ENCODE measurements at places on chromosomes 16 and 17. TPM values are rescaled to one million over a fixed set of nuclear protein-coding genes. Genes with fewer than 3 reads are reported as not detected.

GRCh38 chr16:50316102-50316847 is 49.9 kb downstream of the ADCY7 start:
- H3K4me1 ChIP-seq = peaks cover 3% of the 10 kb centered on the region
- H3K27me3 ChIP-seq = no peaks in the 10 kb centered on the region
- no peak for DNase-seq
- H3K36me3 ChIP-seq = peaks cover 7% of the 10 kb centered on the region
- no peak overlapping the region for H3K27ac ChIP-seq
- no peak overlapping the region for H3K4me3 ChIP-seq

- H3K27me3 ChIP-seq = no peaks in the 10 kb centered on the region
- H3K27ac ChIP-seq = peak overlapping the region; percentile 29
- H3K4me1 ChIP-seq = peaks cover 3% of the 10 kb centered on the region
- DNase-seq = no peak
- peaks cover 16% of the 10 kb centered on the region for H3K36me3 ChIP-seq
- H3K4me3 ChIP-seq = no peak overlapping the region
These were observed 44.7 kb downstream of the COG7 start for GRCh38 chr16:23408242-23408822.

DNA sequence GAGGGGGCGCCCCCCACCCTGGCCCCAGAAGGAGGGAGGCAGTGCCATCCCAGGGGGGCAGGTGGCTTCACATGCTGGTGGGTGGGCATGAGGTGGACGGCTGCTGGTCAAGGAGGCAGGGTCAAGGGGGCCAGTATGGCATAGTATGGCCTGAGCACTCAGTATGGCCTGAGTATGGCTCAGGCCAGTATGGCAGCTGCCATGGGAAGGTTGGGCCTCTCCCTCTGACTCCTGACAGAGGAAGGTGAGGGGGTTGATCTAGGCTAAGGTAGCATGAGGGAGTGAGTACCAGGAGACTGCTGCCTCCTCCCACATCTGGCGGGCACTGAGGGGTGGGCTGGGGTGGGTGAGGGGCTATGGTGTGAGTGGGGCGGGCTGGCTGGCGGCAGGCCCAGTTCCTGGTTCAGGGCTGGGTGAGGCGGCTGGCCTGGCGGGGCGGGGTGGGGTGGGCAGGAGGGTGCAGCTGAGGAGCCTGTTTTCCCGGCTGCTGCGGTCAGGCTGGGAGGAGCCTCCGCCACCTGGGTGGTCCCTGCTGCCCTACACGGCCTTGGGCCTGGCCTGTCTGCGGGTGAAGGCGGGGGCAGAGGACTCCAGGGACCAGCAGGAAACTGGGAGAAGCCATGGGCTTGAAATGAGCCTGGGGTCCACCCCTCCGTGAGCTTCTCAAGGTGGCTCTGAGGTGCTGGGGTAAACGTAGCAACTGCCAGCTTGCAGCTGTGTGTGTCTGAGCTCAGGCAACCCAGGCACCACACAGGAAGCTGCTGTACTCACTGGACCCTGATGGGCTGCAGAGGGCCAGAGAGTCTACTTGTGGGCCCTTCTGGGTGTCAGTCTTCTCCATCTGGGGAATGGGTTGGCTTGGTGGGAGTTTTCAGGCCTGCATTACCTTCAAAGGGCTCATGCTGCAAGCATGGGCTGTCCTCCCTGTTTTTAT is 57.0 kb downstream of the RAI1 start:
- DNase-seq = peak; percentile 83
- no peaks in the 10 kb centered on the region for H3K36me3 ChIP-seq
- no peaks in the 10 kb centered on the region for H3K27me3 ChIP-seq
- no peak overlapping the region for H3K4me3 ChIP-seq
- H3K27ac ChIP-seq = peak overlapping the region; percentile 59
- H3K4me1 ChIP-seq = peaks cover 29% of the 10 kb centered on the region

GRCh38 chr17:35191001-35191695 is 3.0 kb downstream of the SLC35G3 start:
- DNase-seq = no peak
- H3K4me1 ChIP-seq = no peaks in the 10 kb centered on the region
- H3K4me3 ChIP-seq = no peak overlapping the region
- no peak overlapping the region for H3K27ac ChIP-seq

DNA sequence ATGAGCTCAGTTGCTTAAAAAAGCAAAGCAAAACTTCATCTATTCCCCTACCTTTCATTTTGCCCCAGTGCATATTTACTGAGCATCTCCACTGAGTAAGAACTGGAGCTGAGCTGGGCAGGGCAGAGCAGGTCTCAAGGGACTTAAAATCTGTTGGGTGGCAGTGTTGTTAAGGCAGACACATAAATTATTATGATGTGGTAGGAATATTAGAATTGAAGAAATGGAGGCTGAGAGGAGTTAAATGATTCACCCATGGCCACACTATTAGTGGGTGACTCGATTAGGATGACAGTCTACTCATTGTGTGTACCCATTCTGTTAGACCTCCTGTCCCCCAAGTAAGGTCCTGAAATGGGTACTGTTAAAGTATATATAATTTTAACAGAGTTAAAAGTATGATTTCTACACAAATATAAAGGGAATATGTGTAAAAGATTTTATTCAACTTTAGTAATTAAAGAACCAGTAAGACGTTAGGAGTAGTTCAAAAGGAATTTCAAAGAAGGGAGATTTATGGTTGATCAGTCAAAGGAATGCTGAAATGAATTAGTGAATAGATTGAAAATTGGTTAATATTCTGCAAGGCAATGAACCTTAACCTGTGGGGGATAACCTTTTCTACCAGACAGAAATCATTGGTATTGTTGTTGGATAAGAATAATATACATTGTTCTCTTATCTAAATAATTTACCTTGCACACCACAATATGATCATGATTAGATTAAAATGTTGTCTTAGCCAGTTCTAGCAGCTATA is 17.5 kb downstream of the ITGB3 start:
- H3K4me3 ChIP-seq = no peak overlapping the region
- no peaks in the 10 kb centered on the region for H3K27me3 ChIP-seq
- H3K4me1 ChIP-seq = peaks cover 36% of the 10 kb centered on the region
- H3K27ac ChIP-seq = peak overlapping the region; percentile 45
- H3K36me3 ChIP-seq = no peaks in the 10 kb centered on the region
- peak; percentile 47 for DNase-seq

DNA sequence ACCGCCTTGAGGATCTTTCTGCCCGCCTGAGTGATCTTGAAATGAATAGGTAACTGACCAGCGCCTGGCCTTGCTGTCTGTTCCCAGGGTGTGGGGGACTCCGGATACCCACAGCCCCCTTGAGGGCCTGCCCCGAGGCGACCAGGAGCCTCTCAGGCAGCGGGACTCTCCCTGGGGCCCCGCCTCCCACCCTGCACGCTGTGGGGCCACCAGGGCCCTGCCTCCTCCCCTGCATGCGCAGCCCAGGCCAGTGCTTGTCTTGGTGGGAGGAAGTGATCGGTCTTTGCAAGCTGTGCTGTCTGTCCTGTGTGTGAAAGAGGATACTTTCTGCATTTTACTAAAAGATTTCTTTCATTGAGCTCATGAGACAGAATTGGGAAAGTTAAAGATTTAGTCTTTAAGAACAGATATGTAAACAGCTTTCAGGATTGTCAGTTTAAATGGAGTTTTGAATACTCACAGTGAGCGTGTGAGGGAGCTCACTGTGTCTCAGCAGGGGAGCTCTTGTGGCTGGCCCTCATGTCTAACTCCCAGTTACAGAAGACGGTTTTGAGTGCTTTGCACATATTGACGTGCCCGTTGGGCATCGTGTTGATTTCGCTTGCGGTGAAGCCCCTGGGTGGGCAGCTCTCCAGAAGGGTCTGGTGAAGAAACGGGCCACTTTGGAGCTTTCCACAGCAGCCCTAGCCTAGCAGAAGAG is 36.1 kb upstream of the CAPN15 start:
- H3K36me3 ChIP-seq = peaks cover 25% of the 10 kb centered on the region
- peaks cover 2% of the 10 kb centered on the region for H3K4me1 ChIP-seq
- DNase-seq = no peak
- H3K27ac ChIP-seq = no peak overlapping the region
- H3K27me3 ChIP-seq = no peaks in the 10 kb centered on the region

DNA sequence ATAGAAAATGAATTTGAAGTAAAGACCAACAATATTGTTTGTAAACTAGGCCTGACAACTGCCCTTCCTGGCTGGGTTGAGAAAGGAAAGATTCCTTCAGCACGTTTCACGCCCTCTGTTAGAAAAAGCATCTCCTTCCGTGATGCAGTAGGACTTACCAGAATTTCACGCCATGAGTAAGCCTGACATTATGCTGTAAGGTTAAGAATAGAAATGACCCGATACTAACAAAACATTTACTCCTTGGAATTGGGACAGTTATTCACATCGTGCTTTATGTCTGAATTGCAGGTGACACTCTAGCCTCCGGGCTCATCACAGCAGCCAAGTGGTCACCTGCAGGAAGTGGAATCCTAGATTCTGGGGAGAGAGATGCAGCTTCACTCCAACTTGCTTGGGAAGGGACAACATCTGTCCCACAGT is 17.5 kb downstream of the MARCHF10 start:
- H3K27ac ChIP-seq = no peak overlapping the region
- DNase-seq = peak; percentile 20
- H3K4me3 ChIP-seq = no peak overlapping the region

GRCh38 chr17:76597156-76598003 is 11.7 kb upstream of the ST6GALNAC2 start:
- H3K4me1 ChIP-seq = no peaks in the 10 kb centered on the region
- no peak for DNase-seq
- H3K36me3 ChIP-seq = no peaks in the 10 kb centered on the region
- H3K27ac ChIP-seq = no peak overlapping the region

- no peaks in the 10 kb centered on the region for H3K36me3 ChIP-seq
- DNase-seq = no peak
- no peak overlapping the region for H3K4me3 ChIP-seq
- H3K4me1 ChIP-seq = no peaks in the 10 kb centered on the region
- no peak overlapping the region for H3K27ac ChIP-seq
These were observed 3.9 kb downstream of the MRPL28 start for GRCh38 chr16:366476-366875.

- DNase-seq = no peak
- H3K36me3 ChIP-seq = no peaks in the 10 kb centered on the region
- no peak overlapping the region for H3K4me3 ChIP-seq
- H3K4me1 ChIP-seq = no peaks in the 10 kb centered on the region
These were observed 845.2 kb downstream of the CDH11 start for GRCh38 chr16:64276646-64277045.

DNA sequence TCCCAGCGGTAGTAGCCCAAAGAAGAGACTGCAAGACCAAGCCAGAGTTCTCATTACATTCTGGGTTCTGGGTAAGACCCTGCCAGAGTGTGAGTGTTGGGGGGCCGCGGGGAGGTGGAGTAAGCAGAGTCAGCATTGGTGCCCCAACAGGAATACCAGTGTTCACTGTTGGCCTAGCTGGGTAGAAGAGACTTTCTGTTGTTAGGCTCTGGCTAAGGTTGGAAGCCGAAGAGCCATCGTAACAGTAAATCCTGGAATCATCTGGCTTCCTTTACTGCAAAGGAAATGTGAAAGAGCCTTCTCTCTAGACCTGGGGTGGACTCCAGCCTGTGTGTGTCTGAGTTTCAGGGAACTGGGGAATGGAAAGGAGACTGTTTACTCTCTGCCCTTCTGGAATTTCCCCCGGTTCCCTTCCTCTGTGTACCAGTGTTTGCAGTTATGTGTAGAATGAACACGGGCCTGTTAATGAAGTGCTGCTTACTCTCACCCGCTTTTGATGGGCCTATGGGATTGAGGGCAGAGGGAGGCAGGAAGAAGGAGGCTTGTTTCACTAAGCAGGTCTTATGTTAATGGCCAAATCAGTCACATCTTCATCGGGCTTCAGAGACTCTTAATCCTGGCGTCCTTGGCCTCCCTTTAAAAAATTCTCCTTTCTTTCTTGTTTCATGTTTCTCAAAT is 68.5 kb downstream of the WWP2 start:
- H3K36me3 ChIP-seq = no peaks in the 10 kb centered on the region
- H3K4me3 ChIP-seq = no peak overlapping the region
- peak overlapping the region; percentile 38 for H3K27ac ChIP-seq

- H3K27me3 ChIP-seq = no peaks in the 10 kb centered on the region
- H3K27ac ChIP-seq = peak overlapping the region; percentile 96
- DNase-seq = peak; percentile 95
- peak overlapping the region; percentile 67 for H3K4me3 ChIP-seq
- peaks cover 3% of the 10 kb centered on the region for H3K4me1 ChIP-seq
These were observed 678 bp downstream of the CDR2L start for GRCh38 chr17:74987909-74988711.

GRCh38 chr17:68184816-68185436 is 62.9 kb upstream of the AMZ2 start:
- no peaks in the 10 kb centered on the region for H3K27me3 ChIP-seq
- H3K4me1 ChIP-seq = no peaks in the 10 kb centered on the region
- no peak overlapping the region for H3K4me3 ChIP-seq
- no peak for DNase-seq

GRCh38 chr17:357644-358043 is 5.0 kb upstream of the RPH3AL start:
- no peaks in the 10 kb centered on the region for H3K27me3 ChIP-seq
- H3K4me3 ChIP-seq = no peak overlapping the region
- H3K27ac ChIP-seq = no peak overlapping the region

- no peak overlapping the region for H3K27ac ChIP-seq
- peaks cover 8% of the 10 kb centered on the region for H3K4me1 ChIP-seq
- H3K27me3 ChIP-seq = peaks cover 21% of the 10 kb centered on the region
- DNase-seq = peak; percentile 81
These were observed 435 bp downstream of the RPRML start for GRCh38 chr17:46978489-46979146.

GRCh38 chr16:31471875-31472708 is at the start of gene TGFB1I1:
TSS of gene TGFB1I1 (plus strand) at chr16:31472152. CDS start at chr16:31472189, 37 bp downstream.
- peak within 1 kb of the TSS; percentile 69 for H3K4me3 ChIP-seq
- no peaks in the 10 kb centered on the region for H3K27me3 ChIP-seq
- no peaks in the 10 kb centered on the region for H3K36me3 ChIP-seq
- H3K27ac ChIP-seq = peak within 1 kb of the TSS; percentile 93
- DNase-seq = peak; percentile 87

- H3K4me1 ChIP-seq = peaks cover 8% of the 10 kb centered on the region
- H3K4me3 ChIP-seq = peak overlapping the region; percentile 92
- DNase-seq = peak; percentile 64
- peaks cover 8% of the 10 kb centered on the region for H3K36me3 ChIP-seq
These were observed 596 bp downstream of the MSL1 start for GRCh38 chr17:40122136-40122998.

DNA sequence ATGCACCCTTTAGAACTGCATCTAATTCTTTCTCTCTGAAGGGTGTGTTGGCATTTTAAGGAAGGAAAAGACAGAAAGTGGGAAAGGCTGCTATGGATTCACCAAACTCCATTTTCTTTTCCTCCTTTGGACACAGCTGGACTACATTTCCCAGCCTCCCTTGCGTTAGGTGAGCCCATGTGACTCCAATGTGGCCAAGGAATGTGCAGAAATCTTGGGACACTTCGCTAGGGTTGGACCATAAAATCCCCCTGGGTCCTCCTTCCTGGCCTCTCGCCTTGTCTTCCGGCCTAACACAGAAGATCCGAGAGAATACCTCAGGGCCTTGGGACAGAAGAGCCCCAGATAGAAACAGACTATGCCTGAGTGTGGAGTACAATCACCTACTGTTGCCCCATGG is 56.3 kb downstream of the ABCC12 start:
- no peak overlapping the region for H3K4me3 ChIP-seq
- H3K27me3 ChIP-seq = no peaks in the 10 kb centered on the region
- DNase-seq = no peak
- H3K36me3 ChIP-seq = no peaks in the 10 kb centered on the region

Gene NPIPA8
- 4.8 TPM for total RNA-seq

Gene TMEM238L
- total RNA-seq = 0.47 TPM

Gene HOXB8
- 48.7 TPM for total RNA-seq

Gene AARS1
- 111 TPM for total RNA-seq

Gene PIRT
- not detected for total RNA-seq

Gene CRISPLD2
- 108 TPM for total RNA-seq

Gene GGT6
- 16.8 TPM for total RNA-seq

Gene SBK1
- total RNA-seq = 2.5 TPM

Gene ZNF469
- 1.6 TPM for total RNA-seq

Gene SNX20
- 6.2 TPM for total RNA-seq

Gene TRIM47
- 118 TPM for total RNA-seq
